ENCODE measurements at places on chromosomes 6 and 20. TPM values are rescaled to one million over a fixed set of nuclear protein-coding genes. Genes with fewer than 3 reads are reported as not detected.

ATP6V1G2 gene
- 0.89 TPM for total RNA-seq

DNA sequence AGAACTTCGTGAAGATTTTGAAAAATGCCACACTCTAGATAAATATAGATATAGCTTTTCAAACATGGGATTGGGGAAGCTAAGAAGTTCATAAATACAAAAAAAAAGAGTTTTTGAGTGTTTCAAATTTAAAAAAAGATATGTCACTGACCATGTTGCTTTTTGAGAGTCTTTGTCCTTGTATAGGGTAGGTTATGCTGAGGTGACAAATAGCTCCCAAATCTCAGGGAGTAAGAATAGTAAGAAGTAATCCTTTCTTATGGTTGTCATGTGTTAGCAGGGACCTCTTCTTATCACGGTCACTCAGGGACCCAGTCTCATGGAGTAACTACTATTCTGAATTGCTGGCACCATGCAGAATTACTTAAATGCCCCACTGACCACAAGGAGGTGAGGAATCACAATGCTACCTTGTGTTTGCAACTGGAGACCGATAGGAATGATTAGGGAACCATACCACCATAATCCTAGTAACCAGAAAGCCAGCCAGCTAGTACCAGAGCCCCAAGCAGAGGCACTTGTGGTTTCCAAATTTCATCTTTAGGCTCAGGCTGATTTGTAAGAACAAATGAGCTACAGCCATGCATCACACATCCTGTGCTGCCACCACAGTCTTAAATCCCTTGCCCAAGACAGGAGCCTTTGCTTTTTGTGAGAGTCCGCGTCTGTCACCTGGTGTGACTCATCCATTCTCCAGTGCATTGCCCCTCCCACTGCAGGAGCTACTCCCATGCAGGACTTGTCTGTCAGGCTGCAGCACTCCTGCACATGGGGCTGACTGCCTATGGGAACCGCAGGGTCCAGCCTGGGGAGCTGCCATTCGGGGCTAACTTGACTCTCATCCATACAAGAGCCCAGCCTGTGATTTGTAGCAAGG is 42.4 kb upstream of the ADGRF4 start:
- peak; percentile 83 for DNase-seq

DNA sequence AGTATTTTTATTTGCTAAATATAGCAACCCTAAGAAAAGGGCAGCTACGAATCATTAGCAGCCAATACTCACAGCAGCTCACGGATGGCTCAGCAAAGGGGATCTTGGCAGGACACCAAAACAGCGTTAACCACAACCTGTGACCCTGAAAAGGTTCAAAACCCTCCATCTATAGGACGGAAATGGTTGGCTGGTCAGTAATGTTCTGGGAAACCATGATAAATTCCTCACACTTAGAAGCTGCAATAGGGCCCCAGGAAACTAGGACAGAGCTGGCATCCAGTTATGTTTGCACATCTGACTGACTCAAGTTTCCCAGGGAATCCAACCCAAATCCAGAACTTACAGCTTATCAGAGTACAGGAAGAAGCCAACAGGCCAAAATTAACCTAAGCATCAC is 30.9 kb upstream of the PTPRT start:
- no peak for DNase-seq

FLRT3 gene
- total RNA-seq = not detected

DNA sequence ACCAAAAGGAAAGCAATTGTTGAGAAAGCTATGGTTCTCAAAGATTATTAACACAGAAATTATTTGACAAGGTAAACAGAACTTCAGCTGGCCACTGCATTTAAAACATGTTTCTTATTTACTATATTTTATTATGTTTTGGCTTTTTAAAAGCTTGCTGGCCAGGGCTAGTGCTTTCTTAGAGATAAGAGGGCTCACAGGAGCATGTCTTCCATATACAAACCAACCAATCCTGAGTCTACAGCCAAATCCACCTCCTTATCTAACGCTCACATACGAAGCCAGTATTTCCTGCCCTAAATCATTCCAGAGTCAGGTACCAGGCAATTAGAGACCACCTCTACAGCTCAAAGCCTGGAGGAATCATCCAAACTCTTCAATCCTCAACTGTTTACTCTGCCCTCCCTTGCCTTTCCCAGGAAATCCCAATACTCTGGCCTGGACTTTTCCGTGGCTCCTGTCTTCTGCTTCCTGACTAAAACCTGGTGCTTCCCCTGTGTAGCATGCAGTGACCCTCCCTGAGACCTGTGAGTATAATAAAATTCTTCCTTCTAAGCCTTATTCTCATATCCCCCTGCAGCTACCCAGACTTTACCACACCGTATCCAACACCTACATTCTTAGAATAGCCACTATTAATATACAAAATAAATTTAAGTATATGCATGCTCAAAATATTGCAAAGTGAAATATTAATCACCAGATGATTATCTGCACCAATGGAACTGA is 33.2 kb downstream of the RANBP9 start:
- DNase-seq = no peak

NHLRC1 gene
- 0.09 TPM for total RNA-seq

DNA sequence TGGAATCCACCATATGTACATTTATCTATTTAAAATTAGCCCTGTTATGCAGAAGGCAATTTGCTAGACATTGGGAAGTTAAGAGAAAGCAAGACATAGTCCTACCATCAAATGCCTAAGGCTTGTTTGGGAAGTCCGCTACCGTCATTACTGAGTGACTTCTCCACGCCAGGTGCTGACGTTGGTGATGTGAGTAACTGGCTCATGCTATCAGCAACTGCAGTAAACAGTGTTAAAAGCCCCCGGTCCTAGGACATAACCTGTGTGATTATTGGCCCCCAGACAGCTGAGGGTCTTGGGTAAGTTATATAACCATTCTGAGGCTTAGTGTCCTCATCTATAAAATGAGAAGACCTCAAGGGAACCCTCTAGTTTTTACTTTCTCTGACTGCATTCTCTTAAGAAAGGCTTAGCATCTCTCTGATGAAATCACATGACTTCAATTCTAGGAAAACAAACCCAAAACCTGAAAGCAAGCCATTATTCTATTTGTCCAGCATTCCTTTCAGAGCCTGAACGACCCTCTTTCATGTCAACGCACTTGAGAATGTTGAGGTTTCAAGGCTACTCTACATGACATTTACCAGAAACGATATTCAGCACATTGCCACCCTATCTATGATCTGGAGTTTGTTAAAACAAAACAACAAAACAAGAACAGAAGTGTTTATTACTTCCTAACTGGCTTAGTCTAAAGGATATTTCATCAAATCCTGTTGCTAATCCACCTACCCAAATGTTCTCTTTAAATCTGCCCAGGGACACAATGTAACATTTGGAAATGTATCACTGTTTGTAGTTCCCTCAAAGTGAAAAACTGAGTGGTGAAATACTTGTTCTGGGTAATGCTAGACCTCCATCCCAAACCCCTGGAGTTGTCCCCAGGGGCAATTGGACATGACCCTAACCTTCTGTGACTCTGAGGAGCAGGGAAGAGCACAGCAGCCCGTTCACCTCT is 133.8 kb downstream of the BTBD3 start:
- DNase-seq = no peak

DNA sequence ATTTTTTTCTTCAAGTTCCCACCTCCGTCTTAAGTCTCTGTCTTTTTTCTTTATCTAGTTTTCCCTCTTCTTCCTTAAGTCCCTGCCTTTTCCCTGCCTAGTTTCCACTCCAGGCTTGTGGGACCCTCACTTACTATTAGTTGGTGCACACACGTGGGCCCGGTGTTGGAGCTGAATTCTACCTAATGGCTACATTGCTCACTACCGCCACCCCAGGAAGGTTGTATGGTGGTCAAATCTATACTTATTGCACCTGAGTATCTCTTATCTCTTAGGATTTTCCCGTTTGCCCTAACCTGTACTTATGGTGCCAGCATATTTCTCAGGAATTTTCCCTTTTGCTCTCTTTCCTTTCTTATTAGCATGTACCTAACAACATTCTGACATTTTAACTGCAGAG is 692.8 kb downstream of the EPM2A start:
- no peak for DNase-seq

KCTD20 gene
- 62.2 TPM for total RNA-seq

DNA sequence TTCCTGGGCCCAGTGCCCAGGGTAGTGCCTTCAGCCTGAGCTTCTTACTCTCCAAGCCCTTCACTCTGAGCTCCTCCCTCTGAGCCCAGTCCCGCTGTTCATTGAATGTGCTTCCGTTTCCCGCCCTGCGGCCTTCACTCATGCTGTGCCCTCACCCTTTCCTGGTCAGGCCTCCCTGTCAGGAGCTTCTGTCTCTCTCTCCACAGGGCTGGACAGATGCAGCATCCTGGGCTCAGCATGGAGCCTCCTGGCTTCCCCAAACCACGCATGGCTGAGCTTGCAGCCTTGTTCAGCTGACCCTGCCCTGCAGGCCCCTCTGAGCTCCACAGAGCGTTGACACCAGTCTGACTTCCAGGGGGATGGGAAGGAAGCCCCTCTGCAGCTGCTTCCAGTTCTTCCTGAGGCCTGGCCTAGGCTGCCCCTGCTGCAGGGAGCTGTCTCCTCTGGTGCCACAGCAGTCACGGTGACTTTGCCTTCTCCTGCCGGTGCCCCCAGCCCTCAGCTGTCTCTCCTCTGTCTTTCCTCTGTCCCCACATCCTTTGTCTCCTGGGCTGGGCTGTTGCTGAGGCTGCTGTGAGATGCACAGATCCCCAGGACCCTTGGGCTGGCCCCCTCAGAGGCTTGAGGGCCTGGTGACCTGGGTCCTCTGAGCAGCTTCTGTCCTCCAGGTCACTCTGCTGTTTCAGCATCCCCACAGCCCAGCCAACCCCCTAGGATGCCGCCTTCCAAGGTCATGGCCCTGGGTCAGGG is 7.9 kb upstream of the MYT1 start:
- DNase-seq = no peak

KCNS1 gene
- 0.30 TPM for total RNA-seq

DNA sequence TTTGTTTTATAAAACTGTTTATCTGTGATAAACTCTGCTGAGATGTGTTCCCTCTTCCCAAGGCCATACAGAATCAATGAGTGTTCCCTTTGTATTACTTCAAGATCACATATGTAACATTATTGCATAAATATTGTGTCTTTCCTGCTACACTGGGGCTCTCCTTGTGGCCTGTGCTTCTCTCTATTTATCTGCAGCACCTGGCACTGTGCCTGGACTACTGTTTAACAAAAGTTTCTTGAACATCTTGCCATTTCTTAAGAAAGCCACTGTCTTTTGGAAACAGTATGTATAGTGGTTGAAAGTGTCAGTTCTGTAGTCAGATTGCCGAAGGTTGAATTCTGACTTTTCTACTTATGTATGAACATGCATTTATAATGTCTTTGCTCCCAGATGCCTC is 169.0 kb upstream of the SCGN start:
- no peak for DNase-seq

GRCh38 chr20:63792866-63793265 is 38.2 kb downstream of the ZBTB46 start:
- DNase-seq = no peak

GRCh38 chr6:31070711-31071197 is 41.6 kb downstream of the C6orf15 start:
- DNase-seq = no peak
